ENCODE measurements at places on chromosomes 5 and 9.

DNA sequence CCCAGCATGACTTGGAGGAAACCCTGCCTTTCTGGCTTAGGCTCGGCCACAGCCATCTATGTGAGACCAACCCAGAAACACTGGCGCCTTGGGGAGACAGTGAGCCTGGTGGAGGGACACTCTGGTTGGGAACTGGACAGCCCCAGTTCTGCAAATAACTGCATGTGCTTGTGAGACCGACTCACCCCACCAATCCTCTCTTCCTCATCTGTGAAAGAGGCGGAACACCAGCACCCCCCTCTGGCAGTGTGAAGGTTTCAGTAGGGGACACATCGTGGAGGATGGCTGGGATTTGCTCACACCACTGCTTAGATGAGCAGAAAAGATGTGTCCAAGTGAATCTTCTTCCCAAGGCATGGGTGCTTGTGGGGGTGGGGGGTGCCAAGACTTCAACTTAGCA is 43.4 kb upstream of the N4BP3 start:
- DNase-seq: no peak

DNA sequence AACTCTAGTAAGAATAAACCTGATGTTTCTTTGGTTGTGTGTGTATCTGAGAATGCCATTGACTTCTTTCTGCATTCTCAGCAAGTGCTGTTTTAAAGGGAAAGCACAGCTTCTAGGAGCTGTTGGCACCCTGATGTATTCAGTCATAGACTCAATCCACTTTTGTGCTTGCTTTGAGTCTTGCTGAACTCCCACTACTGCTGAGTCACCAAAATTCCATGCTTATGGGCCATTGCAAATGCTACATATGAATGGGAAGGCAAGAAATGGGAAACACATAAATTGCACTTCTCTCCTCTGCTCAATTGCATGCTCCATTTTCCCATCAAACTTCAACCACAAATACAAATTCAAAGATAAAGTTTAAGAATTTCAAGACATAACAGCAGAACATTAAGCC is 9.8 kb upstream of the FTMT start:
- no peak for DNase-seq

DNA sequence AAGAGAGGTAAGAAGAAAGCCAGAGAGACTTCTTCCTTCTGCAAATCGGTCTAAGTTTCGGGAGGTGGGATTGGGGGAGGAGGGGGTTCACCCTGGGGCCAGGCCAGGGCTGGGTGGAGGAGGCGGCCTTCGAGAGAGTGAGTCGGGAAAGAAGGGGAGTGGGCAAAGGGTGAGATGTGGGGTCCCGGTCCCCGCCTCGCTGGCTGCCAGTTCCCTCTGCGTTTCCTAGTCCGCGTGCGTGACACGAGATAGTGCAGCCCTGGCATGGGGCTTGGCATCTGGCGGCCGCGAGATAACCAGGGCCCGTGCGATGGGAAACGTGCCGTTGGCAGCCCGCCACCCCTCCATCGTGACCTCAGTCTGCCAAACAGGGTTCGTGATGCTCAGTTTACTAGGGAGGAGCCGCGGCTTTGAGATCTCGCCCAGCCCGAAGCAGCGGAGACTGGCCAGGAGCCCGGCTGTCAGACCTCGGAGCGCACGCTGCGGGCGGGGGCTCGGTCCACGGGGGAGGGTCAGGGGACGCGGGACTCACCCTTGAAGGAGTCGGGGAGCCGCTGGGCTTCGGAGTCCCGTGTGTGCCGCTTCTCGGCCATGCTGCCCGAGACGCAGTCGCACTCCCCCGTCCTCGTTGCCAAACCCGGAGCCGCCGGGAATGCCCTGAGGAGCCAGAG is at the start of gene STOM:
TSS of gene STOM (minus strand) at position 656 of the 671 bp plus-strand sequence. CDS start at position 593, 63 bp downstream.
- DNase-seq: no peak

DNA sequence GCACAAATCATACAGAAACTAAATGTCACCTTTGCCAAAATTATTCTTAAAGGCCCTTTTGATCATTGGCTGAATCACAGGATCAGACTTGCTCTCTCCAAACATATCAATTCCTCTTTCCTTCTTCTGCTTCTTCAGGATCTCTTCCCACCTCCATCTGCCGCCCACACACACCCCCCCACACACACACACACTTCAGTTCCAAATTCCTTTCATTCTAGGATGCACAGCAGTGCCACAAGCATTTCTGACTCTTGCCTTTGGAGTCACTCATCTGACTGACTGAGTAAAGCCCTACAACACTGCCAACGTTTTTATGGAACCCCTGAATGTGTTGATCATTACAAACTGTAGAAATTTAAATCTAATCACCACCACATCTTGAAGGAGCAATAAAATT is 22.9 kb downstream of the DNAH5 start:
- no peak for DNase-seq

DNA sequence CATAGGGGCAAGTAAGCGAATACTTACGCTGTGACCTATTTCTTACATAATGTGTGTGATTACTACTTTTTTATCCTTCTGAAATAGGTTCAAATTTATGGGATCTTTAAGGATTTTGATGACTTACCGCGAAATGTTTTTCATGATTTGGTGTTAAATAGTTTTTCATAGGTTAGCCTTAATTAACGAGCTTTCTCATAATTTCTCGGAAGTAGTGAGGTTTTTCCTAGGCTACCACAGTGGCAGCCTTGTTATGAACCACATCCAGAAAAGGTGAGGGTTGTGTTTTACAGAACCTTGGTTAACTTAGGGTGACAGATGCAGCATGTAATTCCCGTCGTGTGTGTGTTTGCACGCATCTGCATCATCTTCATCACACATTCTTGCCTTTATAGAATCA is 1.3 kb downstream of the SH3GL2 start:
- DNase-seq: no peak

DNA sequence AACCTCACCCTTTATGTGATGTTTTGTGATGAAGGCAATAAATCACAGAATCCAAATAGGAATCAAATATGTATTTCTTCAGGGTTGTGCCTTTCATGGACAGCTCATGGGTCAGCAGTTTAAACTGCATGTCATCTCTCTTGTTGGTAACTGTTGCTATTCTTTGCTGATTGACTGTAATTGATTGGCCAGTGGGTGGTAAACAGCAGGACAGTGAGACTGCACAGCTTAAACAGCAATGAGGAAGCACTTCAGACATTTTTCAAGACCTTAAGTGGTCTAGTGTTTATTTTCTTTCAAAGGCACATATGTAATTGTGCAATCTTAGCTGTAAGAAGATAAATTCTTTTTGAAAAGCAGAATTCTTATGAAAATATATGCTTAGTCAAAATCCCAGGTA is 260.5 kb downstream of the COX7C start:
- no peak for DNase-seq

DNA sequence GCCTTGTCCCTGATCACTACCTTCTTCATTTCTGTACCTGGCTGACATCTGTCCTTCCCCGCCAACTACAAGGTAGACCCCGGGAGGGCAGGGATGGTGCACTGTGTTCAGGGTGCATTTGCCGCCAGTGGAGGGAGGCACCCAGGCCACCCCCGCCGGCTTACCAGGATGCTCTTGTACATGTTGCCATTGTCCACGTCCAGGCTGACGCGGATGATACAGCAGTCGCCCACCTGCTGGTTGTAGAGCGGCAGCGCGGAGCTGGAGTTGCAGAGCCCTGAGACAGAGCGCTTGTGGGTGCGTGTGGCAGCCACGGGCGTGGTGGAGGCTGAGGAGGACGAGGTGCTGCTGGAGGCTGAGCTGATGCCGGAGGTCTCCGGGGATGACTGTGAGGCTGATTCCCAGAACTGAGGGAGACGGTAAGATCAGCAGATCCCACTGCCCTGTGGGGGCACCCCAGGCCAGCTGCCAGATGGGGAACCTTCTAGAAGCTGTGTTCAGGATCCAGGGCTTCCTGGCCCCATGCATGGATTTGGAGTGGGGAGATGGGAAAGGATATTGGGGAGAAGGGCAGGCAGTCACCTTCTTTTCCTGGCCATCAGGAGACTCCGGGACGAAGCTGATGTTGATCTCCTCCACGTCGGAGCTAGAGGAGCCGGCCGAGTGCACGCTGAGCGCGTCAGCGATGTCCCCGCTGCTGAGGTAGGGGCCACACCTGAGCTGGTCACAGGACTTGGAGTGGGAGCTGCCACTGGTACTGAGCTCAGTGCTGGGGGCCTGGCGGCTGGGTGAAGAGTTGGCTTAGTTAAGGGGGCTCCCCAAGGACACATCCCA is 19.5 kb downstream of the RALGDS start:
- DNase-seq: no peak

DNA sequence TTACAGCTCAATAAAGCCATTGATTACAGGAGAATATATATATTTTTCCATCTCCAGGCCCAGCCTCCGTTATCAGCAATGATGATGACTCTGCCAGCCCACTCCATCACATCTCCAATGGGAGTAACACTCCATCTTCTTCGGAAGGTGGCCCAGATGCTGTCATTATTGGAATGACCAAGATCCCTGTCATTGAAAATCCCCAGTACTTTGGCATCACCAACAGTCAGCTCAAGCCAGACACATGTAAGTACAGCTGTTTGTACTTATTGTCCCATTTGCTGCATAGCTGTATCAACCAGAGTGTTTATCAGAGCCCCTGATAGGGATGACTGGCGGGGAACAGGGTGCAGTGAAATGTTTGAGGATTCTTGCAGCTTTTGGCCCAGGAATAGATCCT is 197.7 kb downstream of the NTRK2 start:
- no peak for DNase-seq

GRCh38 chr5:80919678-80920196 is 40.4 kb upstream of the RASGRF2 start:
- DNase-seq: no peak

DNA sequence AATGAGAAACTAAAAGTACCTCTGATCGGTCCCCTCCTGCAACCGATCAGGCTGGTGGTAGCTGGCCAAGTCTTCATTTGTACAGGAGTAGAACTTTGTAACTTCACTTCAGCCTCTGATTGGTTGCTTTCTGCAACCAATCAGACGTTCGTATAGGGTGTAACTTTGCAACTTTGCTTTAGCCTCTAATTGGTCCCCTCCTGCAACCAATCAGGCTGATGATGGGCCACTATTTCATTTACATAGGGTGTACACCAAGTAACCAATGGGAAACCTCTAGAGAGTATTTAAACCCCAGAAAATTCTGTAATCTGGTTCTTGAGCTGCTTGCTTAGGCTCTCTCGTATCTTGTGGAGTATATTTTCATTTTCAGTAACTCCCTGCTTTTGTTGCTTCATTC is 445.5 kb downstream of the MED10 start:
- DNase-seq: no peak

DNA sequence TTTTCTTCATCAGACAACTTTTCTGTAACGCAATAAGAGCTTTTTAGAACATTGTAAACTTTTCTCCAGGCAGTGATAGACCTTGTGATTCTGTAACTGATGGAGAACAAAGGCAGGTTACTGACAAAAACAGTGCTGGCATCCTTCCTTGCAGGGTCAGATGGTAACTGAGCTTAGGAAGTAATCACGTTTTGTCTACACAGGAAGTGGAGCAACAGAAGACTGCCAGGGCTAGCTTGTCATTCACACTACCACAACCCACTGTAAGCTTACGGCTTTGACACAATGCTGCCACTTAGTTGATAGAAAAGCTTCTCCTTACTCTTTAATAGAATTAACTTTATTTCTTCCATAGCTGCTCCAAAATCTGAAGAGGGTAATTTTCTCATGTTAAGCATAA is 46.8 kb downstream of the FBN2 start:
- DNase-seq: no peak

DNA sequence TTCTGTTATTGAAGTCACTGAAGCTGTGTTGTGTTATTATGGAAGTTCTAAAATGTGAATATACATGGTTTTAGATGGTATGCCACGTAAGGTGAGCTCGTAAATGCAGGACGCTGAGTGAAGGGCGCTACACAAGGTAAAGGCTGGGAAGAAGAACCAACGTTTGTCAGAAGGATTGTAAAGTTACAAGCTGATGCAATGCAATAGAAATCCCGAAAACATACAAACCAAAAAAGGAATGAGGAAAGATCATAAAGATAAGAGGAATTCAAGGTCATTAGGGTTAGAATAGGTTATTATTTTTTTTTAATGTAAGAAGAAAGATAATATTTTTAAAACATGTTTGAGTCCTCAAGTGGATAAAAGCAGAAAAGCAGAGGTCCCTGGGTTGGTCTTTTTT is 538.6 kb downstream of the CDH12 start:
- no peak for DNase-seq

GRCh38 chr5:37954561-37954960 is 114.7 kb upstream of the GDNF start:
- DNase-seq: no peak

DNA sequence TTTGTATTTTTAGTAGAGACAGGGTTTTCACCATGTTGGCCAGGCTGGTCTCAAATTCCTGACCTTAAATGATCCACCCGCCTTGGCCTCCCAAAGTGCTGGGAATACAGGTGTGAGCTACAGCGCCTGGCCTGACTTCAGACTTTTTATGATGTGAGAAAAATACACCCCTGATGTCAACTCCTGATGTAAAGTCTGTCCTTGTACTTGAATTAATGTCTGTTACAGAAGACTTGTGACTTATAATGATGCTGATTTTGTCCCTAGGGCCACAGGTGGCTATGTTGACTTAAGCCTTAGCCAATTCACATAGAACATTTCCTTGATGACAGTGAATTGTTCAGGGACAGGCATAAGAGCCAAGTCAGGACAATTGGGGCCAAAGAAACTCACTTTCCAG is 42.5 kb upstream of the MELK start:
- DNase-seq: no peak

GRCh38 chr5:179696603-179697002 is 2.2 kb upstream of the CANX start:
- DNase-seq: no peak

GRCh38 chr5:139712412-139712811 is 64.3 kb downstream of the CXXC5 start:
- no peak for DNase-seq

GRCh38 chr5:14408969-14409586 is 172.5 kb upstream of the OTULINL start:
- DNase-seq: no peak

- no peak for DNase-seq
Measured at GRCh38 chr5:132826424-132827082, 3.9 kb downstream of the SHROOM1 start.

DNA sequence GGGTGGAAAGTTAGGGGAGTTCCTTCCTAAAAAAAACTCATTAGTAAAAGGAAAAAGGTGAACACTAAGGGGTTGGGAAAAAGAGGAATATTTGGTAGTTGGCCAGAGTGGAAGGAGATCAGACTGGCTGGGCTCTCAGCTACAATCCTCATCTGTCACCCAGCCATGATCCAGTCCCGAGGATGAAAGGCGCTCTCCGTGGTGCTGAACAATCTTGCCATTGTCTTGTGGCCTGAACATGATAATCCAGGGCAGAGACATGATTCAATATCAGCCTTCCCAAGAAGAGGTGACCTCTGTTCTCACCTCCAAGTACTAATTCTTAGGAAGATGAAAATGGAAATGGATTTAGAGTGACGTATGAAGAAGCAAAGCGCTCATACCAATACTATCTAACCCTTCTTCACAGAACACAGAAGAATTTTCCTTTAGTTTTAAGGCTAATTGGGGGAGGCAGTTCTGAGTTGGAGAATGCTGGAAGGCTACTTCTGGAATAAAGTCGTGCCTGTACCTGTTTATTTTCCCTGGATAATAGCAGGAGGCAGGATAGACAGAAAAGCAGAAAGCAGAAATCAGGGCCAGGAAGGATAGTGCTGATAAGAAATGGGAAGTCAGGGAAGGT is 36.6 kb upstream of the MYORG start:
- DNase-seq: no peak

GRCh38 chr9:119280740-119281485 is 88.3 kb downstream of the BRINP1 start:
- no peak for DNase-seq

GRCh38 chr5:171010086-171010485 is 148.3 kb downstream of the RANBP17 start:
- no peak for DNase-seq

Data from stimulated activated CD4-positive, alpha-beta T cell treated with anti-CD3 and anti-CD28 coated beads, TNF-alpha, amount 100 ng/mL, for 4 hours (primary cell).